Fibroblast of skin of scalp (primary cell): ENCODE measurements at places on chromosomes 6 and 20.

GRCh38 chr6:12082368-12082767, 70.3 kb downstream of the HIVEP1 start:
- no peak for DNase-seq

DNA sequence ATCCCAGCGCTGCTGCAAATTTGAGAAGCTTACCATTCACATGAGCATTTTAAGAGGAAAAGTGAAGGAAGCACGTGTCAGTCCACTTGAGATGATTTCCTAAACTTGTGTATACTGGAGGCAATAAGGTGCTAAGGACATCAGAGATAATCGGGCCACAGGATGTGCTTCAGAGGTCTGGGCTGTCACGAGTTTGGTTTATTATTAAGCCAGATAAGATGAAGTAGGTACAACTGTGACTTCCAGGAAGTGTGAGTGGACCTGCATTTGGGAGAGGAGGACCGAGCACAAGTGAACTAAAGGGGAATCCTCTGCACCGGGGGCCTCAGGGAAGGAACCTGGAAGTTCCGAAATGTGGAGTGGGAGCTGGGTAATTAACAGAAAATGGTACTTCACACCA, 1.4 kb downstream of the SAMD5 start:
- DNase-seq = no peak

DNA sequence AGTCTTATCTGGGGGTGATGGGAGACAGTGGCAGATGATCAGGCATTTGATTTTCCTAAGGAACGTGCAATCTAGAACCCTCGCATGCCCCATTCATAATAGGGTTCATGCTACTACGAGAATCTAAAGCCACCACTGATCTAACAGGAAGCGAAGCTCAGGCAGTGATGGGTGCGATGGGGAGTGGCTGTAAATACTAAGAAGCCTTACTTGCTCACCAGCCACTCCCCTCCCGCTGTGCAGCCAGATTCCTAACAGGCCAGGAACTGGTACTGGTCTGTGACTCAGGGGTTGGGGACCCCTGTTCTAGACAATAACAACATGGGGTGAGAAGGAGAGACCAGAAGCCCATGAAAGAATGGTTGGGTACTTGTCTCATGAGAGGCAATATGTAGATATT, 4.5 kb downstream of the TREML4 start:
- DNase-seq = no peak

DNA sequence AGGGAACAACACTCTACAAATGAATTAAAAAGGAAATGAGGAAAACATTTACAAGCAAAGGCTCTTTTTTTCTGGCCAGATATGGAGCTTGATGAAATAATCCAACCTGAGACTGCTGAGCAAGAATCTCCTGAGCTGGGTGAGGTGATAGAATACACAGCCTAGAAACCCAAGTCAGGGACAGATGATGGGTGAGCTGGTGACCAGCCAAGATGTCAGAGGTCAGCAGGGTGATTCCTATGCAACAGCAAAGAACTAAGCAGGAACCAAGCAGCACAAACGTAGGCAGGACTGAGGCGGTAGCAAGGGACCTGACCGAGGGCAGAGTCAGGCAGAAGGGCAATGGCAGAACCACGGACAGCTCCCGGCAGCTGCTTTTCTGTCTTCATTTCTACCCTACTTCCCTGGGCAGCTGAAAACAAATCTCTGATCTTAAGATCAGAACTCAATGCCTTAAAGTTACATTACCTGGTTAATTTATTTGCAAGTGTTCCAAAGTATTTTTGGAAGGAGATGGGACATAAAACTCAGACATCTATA, 75.1 kb downstream of the CDC40 start:
- DNase-seq = peak; percentile 32
